Neuronal stem cell (in vitro differentiated cells): ENCODE measurements at places on chromosomes 11 and 22.

GRCh38 chr11:84522331-84522730 is 1104.8 kb downstream of the DLG2 start:
- no peak for DNase-seq

- DNase-seq = no peak
These were observed at the start of gene POU2AF1 for GRCh38 chr11:111378861-111379601. TSS of gene POU2AF1 (minus strand) at chr11:111379275. CDS start at chr11:111379177, 98 bp downstream.

GRCh38 chr11:13676576-13676975 is 8.1 kb downstream of the FAR1 start:
- no peak for DNase-seq

- no peak for DNase-seq
These were observed 397 bp downstream of the OR52N2 start for GRCh38 chr11:5809122-5809519.

DNA sequence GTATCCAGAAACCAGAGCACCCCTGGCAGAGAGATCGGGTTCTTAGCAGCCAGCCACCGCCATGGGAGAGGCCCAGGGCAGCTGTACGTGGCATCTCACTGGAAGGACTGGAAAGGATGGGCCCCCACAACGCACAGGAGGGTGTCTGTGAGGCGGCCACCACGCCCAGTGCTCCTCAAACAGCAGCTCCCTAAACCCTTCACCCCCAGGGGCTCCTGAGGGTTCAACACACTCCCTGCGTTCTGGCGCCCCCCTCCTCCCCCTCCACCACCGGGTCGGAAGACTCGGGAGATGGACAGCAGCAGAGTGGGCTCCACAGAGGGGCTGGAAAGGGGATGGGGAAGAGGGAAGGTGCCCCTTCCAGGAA is 1.1 kb downstream of the MAPK12 start:
- no peak for DNase-seq

DNA sequence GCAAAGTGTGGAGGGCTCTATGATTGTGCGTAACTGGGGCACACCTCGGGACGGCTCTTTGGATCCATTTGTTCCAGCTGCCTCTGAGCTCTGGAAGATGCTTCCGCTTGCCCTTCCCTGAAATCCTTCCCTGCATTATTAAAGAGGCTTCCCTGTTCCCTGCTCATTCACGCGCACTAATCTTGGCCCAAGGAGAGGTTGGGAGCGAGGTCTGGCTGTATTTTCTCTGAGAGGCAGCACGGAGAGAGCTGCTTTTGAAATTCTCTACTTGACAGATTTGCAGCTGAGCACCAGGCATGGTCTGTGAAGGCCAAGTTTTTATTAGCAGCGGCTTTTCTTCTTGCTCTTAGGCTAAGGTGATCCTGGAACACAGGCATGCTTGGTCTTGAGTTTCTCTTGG is 94.8 kb upstream of the NTM start:
- peak; percentile 42 for DNase-seq

DNA sequence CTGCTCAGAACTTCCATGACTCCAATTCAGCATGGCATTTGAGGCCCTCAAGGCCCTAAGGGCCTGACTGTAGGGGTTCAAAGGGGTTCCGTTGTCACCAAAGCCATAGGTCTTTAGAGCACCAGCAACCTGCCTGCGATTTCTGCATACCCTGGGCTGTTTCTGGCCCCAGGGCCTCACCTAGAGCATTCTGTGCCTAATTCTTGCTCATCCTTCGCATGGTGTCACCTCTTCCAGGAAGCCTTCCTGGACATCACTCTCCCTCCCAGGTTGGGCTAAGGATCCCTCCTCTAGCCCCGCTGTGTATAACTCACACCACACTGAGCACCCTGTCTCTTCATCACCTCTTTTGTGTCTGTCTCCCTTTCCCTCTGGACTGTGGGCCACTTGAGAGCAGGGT is 194.3 kb downstream of the CEP164 start:
- DNase-seq = no peak

DNA sequence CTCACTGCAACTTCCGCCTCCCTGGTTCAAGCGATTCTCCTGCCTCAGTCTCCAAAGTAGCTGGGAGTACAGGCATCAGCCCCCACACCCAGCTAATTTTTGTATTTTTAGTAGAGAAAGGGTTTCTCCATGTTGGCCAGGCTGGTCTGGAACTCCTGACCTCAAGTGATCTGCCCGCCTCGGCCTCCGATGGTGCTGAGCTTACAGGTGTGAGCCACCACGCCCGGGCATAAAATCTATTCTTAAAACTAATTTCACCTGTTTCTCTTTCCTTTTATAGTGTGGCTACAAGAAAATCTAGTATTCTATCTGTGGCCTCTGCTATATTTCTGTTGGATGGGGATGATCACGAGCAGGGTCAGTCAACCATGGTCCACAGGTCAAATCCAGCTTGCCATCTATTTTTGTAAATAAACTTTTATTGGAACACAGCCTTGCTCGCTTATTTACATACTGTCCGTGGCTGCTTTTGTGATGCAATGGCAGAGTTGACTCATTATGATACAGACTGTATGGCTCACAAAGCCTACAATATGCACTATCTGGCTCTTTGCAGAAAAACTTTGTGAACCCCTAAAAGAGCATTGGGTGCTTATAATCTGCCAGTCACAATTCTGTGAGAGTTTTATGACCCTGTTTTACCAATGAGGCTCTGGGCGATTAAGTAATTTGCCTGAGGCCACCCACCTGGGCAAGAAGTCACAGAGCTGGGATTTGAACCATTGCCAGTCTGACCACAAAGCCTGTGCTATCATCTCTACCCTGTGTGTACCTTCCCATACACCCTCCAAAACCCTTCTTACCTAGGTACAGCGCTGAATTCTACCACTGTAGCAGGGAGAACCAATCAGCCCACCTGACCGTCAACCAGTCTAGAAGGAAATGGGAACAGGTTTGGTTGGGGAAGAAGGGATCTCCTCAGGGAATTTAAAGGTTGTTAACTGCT is 28.3 kb downstream of the SLC1A2 start:
- DNase-seq = no peak

DNA sequence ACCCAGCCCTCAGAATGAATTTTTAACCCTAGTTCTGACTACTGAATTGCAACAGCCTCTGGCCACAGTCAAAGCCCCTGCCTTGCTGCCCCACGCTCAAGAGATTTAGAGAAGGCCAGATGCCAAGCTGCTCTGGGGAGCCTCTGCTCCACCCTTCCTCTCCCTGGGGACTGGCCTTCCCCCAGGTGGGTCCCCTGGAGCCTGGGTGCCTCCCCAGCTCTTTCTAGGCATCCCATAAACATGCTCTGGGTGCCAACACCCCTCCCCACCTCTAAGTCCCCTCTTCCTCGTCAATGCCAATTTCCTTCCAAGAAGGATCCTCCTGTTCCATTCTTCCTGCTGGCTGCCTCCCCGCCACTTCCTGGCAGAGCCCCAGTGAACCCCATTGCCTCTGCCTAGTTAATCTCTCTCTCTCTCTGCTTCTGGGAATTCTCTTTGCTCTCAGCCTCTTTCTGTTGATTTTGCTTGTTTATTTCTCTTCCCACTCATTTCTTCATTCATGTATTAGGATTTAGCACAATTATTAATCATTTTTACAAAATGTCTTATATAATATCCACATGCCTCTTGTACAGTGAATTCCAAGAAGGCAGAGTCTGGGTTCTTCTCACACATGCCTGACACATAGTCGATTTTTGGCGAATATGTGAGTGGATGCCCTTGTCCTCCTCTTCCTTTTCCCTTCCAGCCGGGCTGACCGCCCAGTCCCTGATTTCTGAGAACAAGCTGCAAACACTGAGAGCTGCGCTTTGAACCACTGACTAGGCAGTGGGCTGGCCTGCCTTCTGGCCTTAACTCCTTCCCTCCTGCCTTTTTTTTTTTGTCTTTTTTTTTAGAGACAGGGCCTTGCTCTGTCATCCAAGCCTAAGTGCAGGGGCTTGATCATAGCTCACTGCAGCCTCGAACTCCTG is 17.5 kb downstream of the UQCR10 start:
- no peak for DNase-seq

- no peak for DNase-seq
These were observed 280.7 kb downstream of the DLG2 start for GRCh38 chr11:85346484-85346883.

DNA sequence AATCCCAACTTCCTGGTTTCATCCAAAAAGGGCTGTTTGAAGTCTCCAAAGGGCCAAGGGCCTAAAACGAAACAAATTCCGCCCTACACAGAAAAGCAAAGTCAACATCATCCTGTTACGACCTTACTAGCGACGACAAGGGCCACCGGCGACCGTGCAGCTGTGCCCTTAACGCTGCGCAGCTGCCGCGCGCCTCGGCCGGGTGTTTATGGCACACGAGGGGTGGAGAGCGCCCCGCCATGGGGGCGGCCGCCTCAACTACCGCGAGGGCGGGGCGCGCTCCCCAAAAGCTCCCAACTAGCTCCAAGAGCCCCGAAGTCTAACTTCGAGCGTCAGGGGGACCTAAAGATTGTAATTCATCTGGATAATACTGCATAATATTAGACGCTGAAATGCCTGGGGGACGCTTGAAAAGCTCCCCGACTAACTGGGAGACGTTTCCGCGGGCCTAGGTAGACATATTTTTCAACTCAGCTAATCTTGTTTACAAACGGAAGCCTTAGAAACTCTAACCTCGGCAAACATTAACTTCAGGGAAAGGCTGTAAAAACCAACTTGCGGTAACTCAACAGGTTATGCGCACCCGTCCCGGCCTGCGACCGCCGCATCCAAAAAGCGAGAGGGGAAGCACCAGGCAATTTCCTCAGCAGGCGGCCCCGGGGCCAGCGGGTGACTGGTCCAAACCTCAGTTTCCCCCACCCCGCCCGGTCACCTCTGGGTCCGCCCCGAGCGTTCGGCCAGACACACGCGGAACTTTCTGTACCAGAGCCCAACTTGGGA is 694 bp downstream of the TMEM123 start:
- peak; percentile 40 for DNase-seq

DNA sequence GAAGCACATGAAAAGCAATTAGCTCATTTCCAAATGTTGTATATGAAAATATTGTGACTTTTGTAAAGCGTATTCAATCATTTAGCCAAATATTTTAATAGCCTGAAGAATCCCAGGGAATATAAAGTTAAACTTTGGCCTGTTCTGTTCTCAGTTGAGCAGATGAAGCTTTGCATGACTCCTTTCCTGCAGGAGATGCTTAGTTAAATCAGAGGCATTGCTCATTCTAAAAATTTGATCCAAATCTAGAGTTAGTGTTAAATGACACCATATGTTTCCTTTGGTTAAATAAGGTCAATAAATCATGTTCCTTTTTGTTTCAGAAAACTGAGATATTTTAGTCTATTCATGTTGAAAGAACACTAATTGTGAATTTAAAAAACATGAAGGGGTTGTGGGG is 51.2 kb upstream of the BIRC3 start:
- DNase-seq = no peak

DNA sequence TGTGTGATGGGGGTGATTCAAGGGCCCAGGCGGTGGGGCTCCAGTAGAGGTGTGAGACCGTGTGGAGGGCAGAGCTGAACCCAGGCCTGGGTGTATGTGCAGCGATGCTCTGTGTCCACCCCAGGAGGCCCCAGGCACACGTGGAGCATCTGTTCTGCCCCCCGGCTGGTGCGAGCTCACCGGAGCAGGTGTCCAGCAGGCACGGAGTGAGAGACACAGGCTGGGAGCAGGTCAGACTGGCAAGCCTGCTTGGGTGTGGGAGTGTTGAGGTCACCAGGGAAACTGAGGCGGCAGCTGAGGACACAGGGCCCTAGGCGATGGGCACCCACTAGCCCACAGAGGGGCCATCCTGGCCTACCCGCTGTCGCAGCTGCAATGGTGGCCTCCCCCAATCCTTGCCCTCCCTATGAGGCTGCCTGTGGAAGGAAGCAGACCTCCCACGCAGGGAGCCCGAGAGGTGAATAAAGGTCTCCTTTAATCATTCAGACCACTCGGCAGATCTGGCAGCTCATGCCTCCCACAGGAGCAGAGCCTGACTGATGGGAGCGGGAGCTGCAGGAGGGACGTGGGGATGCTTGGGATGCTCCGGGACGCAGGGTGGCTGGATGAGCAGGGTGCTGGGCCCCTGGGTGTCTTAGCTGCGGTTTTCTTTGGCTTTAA is 1165.1 kb downstream of the BRD1 start:
- no peak for DNase-seq

DNA sequence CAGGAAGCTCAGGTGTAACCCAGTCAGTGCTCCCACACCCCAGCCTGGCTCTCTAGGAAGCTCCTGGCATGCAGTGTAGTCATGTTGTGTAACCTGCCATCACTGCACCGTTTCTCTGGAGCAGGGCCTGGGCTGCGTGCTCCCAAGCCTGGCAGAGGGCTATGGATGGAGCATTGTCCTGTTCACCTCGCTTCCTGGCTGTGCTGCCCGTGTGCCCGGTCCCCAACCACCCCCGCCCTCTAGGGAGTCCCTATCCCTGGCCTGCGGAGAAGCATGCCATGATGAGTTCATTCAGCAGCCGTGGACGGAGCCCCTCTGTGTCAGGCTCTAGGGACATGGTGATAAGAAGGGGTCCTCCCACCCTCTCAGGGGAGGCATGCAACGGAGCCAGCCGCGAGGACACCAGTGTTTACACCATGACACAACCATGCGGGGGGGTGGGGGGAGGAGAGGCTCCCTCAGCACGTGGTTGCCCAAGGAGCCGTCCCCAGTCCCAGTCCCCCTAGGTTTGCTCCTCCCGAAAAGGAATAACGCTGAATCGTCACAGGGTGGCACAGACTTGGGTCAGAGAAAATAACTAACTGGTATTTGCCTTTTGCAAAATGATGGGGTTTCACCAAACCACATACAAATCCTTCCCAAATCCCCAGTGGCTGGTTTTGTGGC is 73.1 kb downstream of the FBLN1 start:
- DNase-seq = no peak
